ENCODE measurements at places on chromosomes 5 and 9.

- DNase-seq = no peak
These were observed 15.3 kb upstream of the KIF12 start for GRCh38 chr9:114114364-114114763.

GRCh38 chr5:166073901-166074581, 2217.4 kb upstream of the WWC1 start:
- no peak for DNase-seq

DNA sequence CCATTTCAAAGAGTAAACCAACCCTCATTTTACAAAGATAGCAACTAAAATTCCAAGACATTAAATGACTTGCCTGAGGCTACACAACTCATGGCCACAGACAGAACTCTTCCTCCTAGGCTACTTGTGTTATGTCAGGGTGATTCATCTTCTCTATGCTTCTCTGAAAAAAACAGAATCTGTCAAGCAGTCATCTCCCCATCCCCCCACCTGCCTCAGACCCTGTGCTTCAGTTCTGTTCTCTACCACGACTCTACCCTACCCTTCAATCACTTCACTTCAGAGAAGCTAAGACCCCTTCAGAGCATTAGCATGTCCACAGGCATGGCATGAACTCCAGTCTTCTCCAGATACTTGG, 277.7 kb upstream of the PTGER4 start:
- DNase-seq = peak; percentile 28

GRCh38 chr9:136365775-136366222, 2.3 kb upstream of the DNLZ start:
- no peak for DNase-seq

DNA sequence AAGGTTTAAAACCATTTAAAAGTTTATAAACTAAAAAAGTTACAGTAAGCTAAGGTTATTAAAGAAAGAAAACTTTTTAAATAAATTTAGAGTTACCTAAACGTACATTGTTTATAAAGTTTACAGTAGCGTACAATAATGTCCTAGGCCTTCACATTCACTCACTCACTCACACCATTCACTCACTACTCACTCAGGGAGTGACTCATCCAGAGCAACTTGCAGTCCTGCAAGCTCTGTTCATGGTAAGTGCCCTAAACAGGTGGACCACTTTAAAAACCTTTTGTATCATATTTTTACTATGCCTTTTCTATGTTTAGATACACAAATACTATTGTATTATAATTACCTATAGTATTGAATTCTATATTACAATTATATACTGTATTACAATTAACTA, 190.8 kb upstream of the RASA1 start:
- DNase-seq = no peak

DNA sequence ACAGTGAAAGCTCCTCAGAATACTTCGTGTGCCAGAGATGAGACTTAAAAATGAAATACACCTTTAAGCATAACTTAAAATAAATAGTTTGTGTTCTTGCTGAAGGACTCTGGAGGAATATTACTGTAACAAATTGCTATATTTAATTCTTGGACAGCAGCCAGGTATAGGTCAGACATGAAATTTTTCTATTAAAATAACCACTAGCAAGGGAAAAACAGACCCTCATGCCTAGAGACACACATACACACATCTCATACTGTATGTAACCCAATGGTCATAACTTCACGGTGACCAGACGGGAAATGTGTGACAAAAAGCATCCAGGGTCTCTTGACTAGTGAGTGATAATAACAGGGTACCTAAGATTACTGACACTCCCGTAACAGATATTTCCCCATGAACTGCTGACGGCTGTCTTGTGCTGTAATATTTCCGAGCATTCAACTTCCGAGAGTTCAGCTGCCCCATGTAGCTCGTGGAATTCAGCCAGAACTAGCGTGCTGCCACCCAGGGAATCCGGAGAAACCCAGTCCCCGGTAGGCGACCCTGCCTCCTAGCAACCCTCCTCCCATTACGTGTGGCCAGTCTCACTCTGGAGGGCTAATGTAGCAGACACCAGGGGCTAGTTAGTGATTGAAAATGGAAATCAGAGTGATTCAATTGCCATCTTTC, 2295.1 kb upstream of the WWC1 start:
- no peak for DNase-seq

- no peak for DNase-seq
These were observed 7.2 kb downstream of the NRG2 start for GRCh38 chr5:140035881-140036280.

DNA sequence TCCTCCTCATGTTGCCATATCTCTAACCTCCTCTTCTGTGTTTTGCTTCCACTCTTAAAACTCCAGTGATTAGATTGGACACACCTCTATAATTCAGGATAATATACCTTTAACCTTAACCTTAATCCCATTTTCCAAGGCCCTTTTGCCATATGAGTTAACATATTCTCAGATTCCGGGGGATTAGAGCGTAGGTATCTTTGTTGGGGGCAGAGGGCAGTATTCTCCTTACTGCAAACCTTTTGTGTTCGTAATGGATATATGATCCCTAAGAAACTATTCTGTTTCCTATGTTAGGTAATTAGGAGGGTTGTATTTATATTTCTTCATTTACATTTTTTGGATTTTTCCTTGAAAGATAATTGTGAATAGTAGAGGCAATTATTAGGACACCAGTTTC, 99.5 kb downstream of the VPS13A start:
- no peak for DNase-seq

DNA sequence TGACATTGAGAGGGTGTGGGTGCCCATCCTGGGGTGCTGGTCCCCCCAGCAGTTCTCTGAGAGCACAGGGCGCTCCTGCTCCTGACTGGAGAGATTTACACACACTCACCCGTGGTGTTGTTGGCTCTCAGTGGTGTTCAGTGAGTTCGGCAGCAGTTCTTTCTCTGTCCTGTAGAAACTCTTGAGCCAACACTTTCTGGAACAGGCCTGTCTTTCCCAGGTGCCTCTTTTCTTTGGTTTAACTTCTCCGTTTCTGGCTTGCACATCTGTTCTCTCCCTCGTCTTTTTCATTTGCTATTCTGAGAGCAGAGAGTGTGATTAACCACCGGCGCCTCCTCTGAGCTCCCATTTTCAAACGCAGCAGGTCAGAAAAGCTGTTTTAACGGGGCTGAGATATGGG, 284.5 kb downstream of the IRX2 start:
- DNase-seq = no peak

DNA sequence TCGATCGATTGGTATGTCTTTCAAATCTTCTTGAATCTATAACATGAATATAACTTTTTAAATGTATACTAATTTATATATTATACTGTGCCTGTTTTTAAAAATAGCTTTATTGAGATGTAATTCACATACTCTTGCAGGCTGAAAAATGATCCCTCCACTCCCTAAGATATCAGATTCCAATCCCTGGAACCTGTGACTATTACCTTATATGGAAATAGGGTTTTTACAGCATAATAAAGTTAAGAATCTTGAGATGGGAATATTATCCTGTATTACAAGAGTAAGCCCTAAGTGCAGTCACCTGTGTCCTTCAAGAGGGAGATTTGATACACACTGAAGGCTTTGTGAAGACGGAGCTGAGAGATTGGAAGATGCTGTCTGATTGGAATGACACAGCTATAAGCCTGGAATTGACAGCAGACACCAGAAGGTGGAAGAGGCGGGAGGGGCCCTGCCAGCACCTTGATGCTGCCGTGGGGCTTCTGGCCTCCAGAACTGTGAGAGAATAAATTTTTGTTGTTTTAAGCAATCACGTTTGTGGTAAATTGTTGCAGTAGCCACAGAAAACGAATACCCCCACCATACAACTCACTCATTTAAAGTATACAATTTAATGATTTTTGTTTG, 161.3 kb downstream of the RMI1 start:
- DNase-seq = no peak

- DNase-seq = no peak
These were observed 159.2 kb upstream of the GNA14 start for GRCh38 chr9:77807281-77807683.

DNA sequence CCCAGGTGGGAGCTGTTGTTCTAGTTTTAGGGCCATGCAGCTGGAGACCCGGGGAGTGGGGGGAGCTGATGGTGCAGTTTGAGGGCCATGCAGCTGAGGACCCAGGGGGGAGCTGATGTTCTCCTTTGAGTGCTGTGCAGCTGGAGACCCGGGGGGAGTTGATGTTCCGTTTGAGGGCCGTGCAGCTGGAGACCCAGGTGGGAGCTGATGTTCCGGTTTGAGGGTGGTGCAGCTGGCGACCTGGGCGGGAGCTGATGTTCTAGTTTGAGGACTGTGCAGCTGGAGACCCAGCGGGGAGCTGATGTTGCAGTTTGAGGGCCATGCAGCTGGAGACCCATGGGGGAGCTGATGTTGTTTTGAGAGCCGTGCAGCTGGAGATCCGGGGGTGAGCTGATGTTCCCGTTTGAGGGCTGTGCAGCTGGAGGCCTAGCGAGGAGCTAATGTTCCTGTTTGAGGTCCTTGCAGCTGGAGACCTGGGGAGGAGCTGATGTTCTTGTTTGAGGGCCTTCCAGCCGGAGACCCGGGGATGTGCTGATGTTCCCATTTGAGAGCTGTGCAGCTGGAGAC, 14.6 kb downstream of the PDCD6 start:
- DNase-seq = no peak

GRCh38 chr5:62256161-62257019, 49.6 kb upstream of the KIF2A start:
- peak; percentile 45 for DNase-seq

- no peak for DNase-seq
These were observed 23.1 kb upstream of the RNF38 start for GRCh38 chr9:36423206-36423605.
